ENCODE measurements at places on chromosomes 4 and X.

- no peak for DNase-seq
These were observed 207.2 kb upstream of the GPRIN3 start for GRCh38 chr4:89514811-89515210.

DNA sequence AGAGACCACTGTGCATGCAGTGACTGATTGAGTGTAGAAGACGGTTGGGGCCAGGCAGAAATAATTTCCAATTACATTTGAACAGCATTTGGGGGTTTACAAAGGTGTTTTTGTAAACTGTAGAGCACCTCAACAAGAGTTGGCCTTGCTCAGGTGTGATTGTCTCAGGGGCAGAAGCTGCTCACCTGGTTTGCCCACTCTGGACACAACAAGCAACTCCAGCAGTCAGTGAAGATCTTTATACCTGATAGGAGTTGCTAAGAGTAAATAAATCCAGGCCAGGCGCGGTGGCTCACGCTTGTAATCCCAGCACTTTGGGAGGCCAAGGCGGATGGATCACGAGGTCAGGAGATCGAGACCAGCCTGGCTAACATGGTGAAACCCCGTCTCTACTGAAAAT lies 221.3 kb downstream of the RAB28 start:
- no peak for DNase-seq

- no peak for DNase-seq
These were observed 128.0 kb downstream of the SNCA start for GRCh38 chr4:89708903-89709421.

GRCh38 chrX:84322083-84322827 lies 134.3 kb upstream of the RPS6KA6 start:
- no peak for DNase-seq

GRCh38 chr4:7842384-7843279 lies 97.0 kb downstream of the AFAP1 start:
- no peak for DNase-seq

GRCh38 chrX:87634361-87634760 lies 116.8 kb downstream of the KLHL4 start:
- DNase-seq, result no peak

GRCh38 chr4:183443655-183444213 lies 702 bp upstream of the CDKN2AIP start:
- peak; percentile 51 for DNase-seq

DNA sequence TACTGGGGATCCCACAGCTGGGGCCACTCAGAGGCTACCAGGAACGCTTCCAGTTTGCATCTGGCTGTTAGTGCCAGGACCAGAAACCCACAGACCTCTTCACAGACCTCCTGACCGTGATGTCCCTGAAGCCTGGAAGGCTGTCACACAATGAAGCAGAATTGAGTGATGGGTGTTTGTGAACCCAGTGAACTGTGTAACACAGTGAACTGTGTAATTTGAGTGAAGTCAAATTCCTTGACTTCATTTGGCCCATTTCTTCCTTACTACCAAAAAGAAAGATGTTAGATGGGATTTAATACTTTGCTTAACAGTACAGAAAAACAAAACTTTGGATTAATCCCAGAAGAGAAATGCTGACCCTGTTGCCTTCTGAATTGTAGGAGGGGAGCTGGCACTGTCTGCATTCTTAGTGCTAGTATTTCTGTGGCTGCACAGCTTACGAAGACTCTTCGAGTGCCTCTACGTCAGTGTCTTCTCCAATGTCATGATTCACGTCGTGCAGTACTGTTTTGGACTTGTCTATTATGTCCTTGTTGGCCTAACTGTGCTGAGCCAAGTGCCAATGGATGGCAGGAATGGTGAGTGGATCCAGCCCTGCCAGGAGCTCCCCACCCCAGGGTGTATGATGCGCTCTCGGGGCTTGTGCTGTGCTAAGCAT lies 17.8 kb downstream of the SRD5A3 start:
- no peak for DNase-seq

DNA sequence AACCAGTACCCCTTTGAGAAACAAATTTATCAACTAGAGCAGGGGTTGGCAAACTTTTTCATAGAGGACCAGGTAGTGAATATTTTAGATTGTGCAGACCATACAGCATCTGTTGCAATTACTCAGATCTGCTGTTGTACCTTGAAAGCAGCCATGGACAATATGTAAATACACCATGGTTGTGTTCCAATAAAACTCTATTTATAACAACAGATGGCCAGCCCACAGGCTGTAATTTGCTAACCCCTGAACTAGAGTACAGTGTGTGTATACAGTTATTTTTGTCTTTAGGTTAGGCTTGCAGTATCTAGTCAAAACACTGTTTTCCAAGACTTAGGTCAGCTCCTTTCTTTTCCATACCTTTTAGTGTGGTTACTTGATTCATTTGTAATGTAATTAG lies 54.4 kb downstream of the PHKA1 start:
- DNase-seq, result no peak

GRCh38 chr4:85372966-85373365 lies 102.0 kb upstream of the ARHGAP24 start:
- DNase-seq, result no peak

DNA sequence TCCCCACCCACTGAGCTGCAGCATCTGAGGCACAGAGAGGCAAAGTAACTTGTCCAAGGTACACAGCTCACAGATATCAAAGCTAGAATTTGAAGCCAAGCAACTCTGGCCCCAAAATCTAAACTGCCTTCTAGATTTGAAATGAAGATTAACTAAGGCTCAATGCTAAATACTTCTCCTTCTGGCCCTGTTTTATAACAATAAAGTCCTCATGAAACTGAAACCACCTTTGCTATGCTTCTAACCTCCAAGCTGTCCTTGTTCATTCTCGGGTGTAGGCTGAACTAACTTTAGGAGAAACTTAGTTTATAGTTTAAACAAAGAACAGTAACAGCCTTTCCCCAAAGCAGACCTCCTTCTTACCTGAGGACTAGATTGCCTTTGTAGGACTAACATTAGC lies 93.6 kb downstream of the DCTD start:
- no peak for DNase-seq

DNA sequence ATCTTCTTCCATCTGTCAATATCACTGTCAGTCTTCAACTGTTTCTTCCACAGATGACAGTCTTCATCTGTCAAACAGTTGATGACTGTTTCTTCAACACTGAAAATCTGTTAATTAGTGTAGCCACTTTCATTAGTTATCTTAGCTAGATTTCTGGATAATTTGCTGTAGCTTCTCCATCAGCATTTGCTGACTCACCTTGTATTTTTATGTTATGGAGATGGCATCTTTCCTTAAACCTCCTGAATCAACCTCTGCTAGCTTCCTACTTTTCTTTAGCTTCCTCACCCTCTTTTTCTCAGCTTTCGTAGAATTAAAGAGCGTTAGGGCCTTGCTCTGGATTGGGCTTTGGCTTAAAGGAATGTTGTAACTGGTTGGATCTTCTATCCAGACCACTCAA lies 25.1 kb downstream of the USP53 start:
- DNase-seq, result no peak

GRCh38 chr4:14400307-14400706 lies 602.0 kb upstream of the CPEB2 start:
- DNase-seq, result no peak

DNA sequence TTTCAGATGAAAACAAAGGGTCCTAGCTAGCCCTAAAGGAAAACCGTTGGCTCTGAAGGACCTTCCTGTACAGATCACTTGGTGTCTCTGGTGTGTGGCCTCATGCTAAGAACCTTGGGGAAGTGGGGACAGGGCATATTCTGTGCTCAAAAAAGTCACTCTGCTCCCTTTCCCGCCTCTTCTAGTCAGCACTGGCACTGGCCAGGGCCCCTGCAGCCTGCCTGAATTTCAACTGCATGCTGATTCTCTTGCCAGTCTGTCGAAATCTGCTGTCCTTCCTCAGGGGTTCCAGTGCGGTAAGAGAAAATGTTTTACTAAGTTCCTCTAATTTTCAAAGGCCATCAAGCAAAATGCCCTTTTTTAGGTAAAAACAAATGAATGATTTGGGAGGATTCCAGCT lies 3.4 kb downstream of the CYBB start:
- no peak for DNase-seq

DNA sequence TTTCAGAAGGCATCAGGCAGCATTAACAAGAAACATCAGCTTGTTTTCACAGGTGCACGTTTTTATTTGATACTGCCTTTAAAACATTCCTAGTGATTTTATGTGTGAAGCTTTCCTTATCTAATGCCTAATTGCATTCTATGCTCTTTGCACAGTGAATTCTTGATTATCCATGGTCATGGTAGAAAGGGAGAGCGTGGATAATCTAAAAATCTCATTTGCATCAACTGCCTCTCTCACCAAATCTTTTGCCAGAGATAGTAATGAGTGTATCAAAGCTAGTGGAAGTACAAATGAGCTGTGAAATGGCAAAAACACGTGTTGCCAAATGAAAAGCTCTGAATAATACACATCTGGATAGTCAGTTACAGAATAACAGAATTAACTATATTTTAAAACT lies 170.5 kb downstream of the NAA11 start:
- DNase-seq, result no peak

DNA sequence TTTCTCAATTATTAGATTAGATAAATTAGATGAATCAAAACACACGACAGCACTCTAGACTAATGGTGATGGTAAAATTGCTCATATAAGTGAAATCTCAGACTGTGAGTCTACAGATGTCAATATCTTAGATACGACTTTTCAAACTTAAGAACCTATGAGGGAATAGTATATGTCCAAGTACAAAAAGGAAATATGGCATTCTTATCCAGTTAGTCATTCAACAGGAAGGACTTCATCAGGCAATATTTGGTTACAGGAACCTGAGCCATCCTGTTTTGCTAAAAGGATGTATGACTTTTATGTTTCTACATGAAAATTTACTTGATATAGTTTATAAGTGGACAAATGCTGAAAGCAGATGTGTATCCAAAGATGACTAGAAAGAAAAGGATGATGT lies 107.0 kb downstream of the CT47B1 start:
- DNase-seq, result no peak

- DNase-seq, result no peak
These were observed 97.8 kb downstream of the WFS1 start for GRCh38 chr4:6367371-6367851.

DNA sequence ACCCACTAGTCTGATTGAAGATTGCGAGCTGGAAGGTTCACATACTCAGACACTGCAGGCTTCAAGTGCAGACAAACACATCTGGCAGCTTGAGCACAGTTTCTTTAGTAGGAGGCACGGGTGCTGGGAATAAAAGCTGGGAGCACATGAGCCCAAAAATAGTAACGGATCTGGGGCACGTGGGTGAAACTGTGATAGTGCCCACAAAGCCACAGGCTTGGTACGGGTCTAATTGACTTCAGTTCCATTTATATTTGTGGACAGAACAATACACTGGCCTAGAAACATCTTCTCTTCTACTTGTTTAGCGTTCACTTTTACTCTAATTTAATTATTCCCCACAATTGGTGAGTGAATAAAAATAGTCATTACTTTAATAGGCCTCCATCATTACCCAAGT lies 2370.7 kb downstream of the PCDH7 start:
- no peak for DNase-seq

DNA sequence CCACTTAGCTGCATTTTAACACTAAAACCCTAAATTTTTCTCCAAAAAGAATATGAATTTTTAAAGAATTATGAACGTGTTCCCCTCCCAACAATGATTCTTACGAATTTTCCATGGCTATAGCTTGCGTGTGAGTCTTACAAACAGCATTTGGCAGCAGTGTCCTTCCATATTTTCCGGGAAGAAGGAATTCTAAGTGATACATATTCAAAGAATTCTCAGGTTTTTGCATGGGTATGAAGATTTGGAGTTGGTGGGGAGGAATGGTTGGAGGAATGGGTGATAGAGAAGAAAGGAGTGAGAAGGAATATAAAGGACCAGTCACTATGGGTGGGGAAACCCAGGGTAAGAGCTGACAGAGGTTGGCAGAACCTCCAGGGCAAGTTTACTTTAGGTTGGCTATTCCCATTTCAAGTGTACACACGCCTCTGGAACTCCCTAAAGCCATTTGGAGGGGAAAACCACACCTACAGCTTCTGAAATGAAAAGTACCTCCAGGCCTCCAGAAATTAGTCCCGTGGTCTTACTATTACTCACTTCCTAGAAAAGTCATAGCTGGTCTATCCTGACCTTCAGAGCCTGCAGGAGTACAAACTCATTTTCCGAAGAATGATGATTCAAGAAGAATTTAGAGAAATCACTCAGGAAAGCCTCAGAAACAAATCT lies 420.8 kb upstream of the DIPK2B start:
- peak; percentile 10 for DNase-seq

- no peak for DNase-seq
These were observed 79.0 kb downstream of the CPE start for GRCh38 chr4:165457793-165458192.

DNA sequence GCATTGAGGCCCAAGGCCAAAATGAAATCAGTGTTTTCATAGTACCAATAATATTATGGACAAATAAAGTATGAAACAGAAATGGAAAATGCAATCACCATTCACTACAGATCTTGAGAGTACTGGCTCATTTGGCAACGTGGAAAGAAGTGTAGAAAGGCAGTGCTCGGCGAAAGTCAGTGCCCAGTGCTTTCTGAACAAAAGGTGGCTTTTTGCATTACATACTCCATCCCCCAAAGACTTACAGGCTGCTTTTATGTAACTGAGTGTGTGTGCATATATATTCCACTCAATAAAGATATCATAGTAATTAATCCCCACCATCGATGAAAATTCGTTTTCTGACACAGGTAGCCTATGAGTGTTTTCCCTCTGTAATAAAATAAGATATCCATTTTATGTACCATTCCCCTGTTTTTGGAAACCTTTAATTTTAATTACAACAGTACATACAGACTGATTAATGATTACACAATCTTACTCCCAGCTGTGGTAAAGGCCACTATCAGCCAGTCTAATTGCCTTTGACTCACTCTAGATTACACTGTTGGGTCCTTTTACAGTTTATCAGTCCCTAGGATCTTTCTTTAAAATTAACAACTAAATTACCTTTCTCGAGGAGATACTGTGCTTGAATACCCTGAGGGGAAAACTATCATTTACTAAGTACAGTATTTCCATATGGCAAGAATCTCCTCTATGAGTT lies 65.9 kb downstream of the MAD2L1 start:
- no peak for DNase-seq

DNA sequence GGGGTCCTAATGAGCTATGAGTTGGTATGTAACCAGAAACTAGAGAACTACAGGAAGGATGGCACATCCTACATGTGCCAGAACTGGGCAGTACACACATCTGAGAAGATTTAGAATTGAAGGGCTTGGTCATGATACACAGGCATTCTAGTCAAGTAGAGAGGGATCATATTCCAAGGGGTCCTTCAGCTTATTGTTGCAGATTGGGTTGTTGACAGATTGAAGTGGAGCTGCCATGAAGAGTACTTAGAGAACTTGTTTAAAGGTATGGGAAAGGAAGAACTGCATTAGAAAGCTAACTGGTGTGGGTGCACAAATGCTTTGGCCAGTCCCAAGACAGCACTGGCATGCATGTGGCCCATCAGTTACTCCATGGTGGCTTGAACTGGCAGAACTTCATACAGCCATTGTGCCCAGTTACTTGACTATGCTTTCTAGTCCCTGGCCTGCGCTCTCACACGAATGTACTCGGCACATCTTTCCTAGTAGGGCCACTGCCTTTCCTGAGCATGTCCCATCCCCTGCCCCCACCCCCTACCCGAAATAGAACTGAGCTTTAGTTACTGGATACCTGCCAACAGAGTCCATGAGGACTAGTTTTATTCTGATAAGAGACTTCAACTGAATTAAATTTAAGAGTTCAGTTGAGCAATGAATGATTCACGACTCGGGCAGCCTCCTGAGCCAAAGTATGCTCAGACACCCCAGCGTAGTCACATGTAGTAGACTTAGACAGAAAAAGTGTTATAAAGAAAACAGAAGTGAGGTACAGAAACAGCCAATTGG lies 64.0 kb downstream of the CCNG2 start:
- DNase-seq, result no peak

Measured in activated CD4-positive, alpha-beta T cell treated with anti-CD3 and anti-CD28 coated beads, Interleukin-2, amount 50 U/mL, for 48 hours (primary cell).